Osteocyte (in vitro differentiated cells): ENCODE measurements at places on chromosomes 5 and 9.
A peak's percentile ranks its signal among the peaks of the same experiment; 100 is the strongest.

- DNase-seq = no peak
Measured at GRCh38 chr9:120043448-120043847, 536.5 kb downstream of the CDK5RAP2 start.

- peak; percentile 94 for DNase-seq
Measured at GRCh38 chr5:172412724-172413286, 41.5 kb downstream of the SH3PXD2B start.

DNA sequence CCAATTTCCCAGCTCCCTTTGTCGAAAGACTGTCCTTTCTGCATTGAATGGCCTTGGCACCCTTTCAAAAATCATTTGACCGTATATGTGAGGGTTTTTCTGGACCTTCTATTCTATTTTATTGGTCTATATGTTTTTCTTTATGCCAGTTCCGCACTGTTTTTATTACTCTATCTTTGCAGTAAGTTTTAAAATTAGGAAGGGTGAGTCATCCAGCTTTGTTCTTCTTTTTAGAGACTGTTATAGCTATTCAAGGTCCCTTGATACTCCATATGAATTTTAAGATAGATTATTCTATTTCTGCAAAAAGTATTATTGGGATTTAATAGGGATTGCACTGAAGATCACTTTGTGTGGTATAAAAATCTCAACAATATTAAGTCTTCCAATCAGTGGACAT lies 44.2 kb upstream of the STARD4 start:
- no peak for DNase-seq

- DNase-seq = no peak
Measured at GRCh38 chr5:170388818-170389549, at the start of gene KCNMB1. TSS of gene KCNMB1 (minus strand) at chr5:170389367. CDS start at chr5:170385447, 3,920 bp downstream.

- no peak for DNase-seq
Measured at GRCh38 chr9:121576281-121577075, 75.0 kb upstream of the DAB2IP start.

- no peak for DNase-seq
Measured at GRCh38 chr5:75034137-75034739, 18.1 kb downstream of the GCNT4 start.

- no peak for DNase-seq
Measured at GRCh38 chr9:7146582-7146981, 388.8 kb downstream of the KDM4C start.

- no peak for DNase-seq
Measured at GRCh38 chr5:14016549-14016948, 72.1 kb upstream of the DNAH5 start.

GRCh38 chr9:130225586-130225985 lies 40.0 kb upstream of the HMCN2 start:
- no peak for DNase-seq

- no peak for DNase-seq
Measured at GRCh38 chr9:122883125-122883524, 22.0 kb downstream of the RC3H2 start.

DNA sequence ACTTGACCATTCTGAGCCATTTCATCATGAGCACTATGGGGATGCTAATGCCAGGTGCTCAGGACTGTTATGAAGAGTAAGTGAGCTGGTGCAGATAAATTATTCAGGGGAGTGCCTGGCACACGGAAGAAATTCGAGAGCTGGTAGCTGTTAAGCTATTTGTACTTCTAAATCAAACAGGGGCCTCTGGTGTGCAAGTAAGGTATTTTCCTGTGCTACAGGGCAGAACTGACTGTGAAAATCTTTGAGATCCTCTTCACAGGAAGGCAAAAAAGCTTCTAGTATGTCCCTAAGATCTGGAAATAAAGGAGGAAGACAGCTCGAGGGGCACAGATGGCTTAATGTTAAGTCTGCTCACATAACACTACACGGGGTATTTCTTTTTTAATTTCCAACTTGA lies 106.3 kb upstream of the SPOCK1 start:
- no peak for DNase-seq

- DNase-seq = no peak
Measured at GRCh38 chr5:53378190-53378589, 102.2 kb upstream of the FST start.

- DNase-seq = no peak
Measured at GRCh38 chr9:27386571-27387091, 89.7 kb upstream of the EQTN start.

DNA sequence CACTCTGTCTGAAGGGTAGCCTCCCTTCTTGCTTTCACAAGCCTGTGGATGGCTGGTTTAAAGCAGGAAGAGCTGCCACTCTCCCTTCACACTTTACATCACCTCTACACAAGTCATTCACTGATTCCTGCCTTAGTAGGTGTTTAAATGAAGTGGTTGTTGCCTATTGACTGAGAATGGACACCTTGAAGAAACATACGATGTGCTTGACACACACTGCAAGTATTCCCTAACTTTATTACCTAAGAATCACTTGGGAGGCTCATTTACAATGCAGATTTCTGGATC lies 230.5 kb downstream of the PIK3R1 start:
- no peak for DNase-seq

DNA sequence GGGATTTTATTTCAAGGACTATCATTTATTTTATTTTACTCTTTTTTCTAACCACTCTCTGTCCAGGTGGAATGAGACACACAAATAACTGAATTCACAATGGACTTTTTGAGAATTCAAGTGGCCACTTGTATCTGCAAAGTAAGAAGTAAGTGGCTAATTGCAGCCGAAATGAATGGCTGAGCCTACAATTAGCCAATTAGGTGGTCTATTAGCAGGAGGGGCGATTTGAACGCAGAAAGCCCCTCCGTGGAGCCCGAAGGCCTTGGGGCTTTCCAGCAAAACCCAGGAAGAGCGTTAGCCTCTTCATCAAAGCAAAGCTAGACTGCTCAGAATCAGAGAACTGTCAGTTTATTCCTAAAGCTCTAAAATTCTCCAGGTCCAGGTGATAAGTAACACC lies 176.9 kb downstream of the EBF1 start:
- no peak for DNase-seq

GRCh38 chr5:77419644-77420582 lies 72.2 kb downstream of the WDR41 start:
- no peak for DNase-seq

- no peak for DNase-seq
Measured at GRCh38 chr5:135480511-135480910, 28.4 kb upstream of the TIFAB start.

DNA sequence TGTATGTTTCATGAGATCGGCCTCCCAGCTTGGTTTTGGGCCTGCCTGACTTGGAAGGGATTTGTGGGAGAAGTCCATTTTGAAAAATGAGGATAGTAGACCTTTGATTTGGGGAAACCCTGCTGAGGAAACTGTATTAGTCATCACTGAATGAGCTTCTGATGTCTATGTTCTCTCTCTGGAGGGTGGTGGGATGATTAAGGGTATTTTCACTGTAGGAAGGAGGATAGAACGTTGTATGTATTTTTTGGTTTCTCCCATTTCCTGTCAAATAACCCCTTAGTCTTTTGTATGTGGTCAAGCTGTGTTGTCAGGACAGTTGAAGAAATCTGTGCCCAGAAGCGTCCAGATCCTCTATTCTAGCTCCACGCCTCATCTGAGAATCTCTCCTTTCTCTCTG lies 151.9 kb downstream of the INSYN2B start:
- no peak for DNase-seq

GRCh38 chr5:96037128-96037527 lies 75.5 kb upstream of the ELL2 start:
- DNase-seq = no peak

- no peak for DNase-seq
Measured at GRCh38 chr9:115126404-115126803, 8.4 kb upstream of the TNC start.

GRCh38 chr5:124492444-124493224 lies 253.8 kb downstream of the ZNF608 start:
- DNase-seq = no peak

GRCh38 chr5:80082731-80083100 lies 47.6 kb downstream of the THBS4 start:
- no peak for DNase-seq

- DNase-seq = no peak
Measured at GRCh38 chr9:7121055-7121454, 363.3 kb downstream of the KDM4C start.

GRCh38 chr9:86575825-86576525 lies 221.8 kb upstream of the TUT7 start:
- no peak for DNase-seq

DNA sequence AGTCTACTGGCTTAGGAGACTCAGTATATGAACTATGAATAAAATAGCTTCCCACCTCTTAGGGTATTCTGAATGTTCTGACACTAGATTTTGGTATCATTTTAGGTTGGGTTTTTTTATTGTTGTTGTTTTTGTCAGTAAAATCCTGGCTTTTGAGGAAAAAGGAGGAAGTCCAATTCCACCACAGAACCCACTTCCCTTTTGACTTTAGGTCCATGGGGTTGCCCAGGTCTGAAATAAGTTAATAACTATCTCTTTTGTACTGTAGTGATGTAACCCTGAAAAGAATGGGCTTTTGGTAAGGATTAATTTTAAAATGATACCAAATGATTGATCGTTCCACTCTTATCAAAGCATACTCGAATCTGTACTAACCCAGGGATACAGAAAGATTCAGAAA lies 29.1 kb upstream of the IL12B start:
- DNase-seq = no peak

DNA sequence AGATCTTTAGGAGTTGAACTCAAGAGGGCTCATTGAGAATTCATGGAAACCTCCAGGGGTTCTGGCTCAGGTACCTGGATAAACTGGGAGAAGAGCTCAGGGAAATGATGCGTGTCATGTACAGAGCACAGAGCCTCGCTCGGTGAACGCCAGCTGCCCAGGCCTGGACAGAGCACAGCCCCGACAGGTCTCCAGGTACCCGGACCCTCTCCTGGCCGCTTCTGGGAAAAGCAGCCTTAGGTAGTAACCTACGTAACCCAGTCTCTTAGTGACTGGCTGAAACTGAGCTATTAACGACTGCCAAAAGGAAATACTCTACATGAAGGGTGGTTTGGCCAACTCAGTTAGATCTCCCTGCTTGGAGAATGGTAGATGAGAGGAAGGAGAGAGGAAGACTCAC lies 157.4 kb downstream of the TTLL11 start:
- no peak for DNase-seq

DNA sequence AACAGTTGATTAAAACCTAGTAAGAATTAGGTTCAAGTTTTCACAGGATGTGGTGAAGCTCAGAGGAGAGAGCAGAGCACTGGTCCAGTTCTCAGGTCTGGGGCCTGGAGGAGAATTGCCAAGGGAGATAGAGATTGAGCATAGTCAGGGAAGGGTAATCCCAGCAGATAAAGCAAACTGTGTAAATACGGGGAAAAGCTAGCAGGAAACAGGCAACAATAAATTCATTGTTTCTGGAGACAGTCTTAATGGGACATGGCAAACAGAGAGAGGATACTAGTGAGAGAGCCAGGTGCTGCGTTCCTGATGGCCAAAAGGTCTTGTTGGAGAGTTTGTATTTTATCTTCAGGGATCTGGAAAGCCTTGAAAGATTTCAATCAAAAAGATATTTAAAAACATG lies 333.0 kb downstream of the PDE4D start:
- no peak for DNase-seq

- peak; percentile 77 for DNase-seq
Measured at GRCh38 chr9:97853844-97854695, 1.0 kb downstream of the FOXE1 start.

- DNase-seq = no peak
Measured at GRCh38 chr5:123414974-123415373, 8.2 kb downstream of the CEP120 start.

GRCh38 chr5:110354915-110355644 lies 371.4 kb downstream of the TMEM232 start:
- no peak for DNase-seq

DNA sequence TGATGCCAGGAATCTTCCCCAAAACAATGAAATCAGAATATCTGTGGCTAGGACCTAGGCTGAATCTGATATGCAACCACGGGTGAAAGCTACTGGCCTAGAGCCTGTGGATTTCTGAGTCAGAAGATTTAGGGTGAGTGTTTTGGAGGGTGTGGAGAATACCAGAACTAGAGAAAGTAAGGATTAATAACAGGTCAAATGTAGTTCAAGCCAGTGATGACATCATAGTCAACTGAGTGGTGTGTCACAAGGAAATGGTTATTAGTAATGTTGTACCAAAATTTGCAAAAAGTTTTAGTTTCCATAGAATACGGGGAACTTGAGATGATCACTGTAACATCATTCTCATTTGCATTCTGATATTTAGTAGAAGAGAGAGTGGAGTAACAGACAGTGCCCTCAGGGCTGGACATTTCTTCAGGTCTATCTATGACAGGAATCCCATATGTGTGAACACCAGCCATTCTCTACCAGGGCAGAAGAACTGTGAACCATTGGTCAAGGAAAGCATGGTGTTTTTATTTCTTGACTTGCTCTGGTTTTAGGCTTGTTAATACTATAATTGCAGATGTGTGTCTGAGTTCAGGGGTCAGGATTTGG lies 3.7 kb downstream of the GALNT12 start:
- DNase-seq = no peak

DNA sequence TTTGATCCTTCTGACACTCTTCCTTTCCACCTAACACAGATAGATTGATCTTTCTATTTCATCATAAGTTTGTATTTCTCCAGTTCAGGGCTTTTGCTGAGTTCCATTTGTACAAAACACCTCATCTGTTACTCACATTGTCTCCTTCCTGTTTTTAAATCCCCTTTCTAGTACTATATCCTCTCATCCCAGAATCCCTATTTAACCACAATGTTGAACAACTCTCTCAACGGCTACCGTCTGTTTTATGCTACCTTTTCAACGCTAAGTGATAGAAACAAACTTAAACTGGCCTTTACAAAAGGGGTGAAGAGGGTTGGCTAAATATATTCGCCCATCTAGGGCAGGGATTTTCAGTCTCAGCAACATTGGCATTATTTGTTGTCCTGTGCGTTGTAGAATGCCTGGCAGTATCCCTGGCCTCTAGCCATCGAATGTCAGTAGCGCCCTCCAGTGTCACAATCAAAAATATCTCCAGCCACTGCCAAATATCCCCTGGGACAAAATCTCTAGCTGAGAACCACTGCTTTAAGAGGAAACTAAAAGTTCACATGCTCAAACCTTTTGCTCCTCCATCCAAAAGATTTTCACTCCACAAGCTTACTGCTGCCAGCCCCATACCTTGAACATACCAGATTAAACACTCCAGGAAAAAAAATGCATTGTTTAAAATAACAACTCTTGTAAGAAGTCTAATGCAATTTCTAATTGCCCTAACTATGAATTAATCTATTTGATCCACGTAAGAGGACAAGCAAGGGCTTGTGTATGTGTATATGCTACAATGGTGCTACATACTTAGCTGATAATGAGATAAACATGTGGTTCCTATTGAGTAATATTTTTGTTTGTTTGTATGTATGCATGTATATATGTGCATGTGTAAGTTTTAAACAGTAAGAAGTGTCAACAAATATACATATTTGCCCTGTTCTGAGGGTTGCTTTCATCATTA lies 344.0 kb downstream of the PTPRD start:
- no peak for DNase-seq

- no peak for DNase-seq
Measured at GRCh38 chr5:31382051-31382878, 149.6 kb downstream of the DROSHA start.

DNA sequence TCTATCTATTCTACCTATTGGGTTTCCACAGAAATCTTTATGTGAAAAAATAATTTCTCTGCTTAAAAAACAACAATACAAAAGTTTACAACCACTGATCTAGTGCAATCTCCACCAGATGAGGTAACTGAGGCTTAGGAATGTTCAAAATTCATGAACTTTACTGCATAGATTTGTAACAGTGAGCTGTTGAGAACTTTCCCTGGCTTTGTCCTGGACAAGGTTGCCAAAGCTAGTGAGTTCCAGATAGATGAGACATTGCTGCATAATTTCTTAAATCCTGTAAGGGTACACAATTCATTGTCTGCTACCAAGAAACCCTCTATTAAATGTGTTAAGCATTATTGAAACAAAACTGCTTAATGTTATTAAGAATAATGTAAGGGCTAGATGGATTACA lies 102.7 kb downstream of the OSMR start:
- no peak for DNase-seq
